Activated T-helper 9 cell treated with anti-CD3 and anti-CD28 coated beads, Interleukin-2, amount 50 U/mL, for 16 hours (primary cell): ENCODE measurements at places on chromosomes 6 and 20.

DNA sequence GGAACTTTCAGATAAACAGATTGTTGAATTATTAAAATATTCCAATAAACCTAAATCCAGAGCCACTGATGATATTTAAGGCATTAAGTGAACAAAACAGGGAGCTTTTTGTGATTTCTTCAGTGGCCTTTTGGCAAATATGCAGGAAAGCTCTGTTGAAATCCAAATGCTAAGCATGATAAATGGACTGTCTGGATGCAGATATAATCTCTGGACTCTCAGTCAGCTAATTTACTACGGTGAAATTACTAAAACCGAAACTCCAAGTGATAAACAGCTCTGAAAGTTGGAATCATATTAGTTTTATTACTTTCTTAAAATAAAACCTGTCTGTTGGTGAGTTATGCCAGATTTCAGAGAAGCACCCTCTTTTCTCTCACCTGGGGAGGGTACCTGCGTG is 120.3 kb downstream of the IMPG1 start:
- no peak for DNase-seq

DNA sequence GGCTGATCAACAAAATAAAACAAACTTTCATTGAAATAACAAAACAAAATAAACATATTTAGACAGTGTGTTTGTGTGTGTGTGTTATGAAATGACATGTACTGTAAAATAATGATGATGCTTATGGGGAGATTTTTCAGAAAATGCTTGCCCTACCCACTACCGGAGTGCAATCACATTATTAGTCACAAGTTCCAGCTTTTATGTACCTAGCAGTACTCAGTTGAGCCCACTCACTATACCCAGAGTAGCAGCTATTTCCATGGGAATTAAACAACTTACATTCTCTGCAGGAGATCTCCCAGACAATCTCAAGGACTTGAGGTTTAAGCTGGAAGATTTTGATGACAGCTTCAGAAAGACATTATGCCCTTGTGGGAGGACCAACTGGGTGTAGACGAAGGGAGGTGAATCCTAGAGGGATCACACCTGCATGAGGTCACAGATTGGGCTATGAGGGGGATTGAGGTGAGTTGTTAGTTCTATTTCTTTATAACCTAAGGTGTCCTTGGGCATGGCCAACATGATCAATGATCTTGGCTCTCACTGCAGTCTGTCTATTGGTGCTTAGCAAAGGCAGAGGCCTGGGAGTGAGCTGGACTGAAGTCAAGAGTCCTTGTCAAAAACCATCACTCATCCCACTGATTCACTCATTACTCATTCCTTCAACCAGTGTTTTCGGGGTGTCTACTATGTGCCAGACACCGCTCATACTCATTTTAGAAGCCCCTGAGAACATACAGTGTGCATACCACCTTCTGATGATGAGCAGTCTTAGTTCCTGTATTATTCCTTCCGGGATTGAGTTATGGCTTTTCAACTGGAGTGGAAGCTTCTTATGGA is 6.7 kb upstream of the CLIC5 start:
- DNase-seq: no peak

- no peak for DNase-seq
Measured at GRCh38 chr20:8020314-8021079, 936 bp upstream of the TMX4 start.

DNA sequence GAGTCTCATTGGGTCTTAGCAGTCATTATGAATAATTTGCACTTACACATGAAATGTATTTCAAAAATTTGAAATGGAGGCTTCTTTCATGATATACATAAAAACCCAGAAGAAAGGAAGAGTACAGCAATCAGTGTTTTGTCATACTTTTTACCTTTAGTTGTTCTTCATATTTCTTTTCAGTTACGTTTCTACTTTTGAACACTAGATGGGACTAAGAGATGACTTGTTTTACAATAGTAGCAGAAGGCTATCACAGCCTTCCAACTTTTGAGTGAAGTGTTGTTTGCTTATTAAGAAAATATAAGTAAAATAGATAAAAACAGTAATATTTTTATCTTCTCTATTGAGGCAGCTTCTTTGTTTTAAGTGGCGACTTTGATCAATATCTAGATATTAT is 58.1 kb downstream of the L3MBTL3 start:
- no peak for DNase-seq
